ENCODE measurements at places on chromosomes 12 and 14. TPM values are rescaled to one million over a fixed set of nuclear protein-coding genes. Genes with fewer than 3 reads are reported as not detected.

DNA sequence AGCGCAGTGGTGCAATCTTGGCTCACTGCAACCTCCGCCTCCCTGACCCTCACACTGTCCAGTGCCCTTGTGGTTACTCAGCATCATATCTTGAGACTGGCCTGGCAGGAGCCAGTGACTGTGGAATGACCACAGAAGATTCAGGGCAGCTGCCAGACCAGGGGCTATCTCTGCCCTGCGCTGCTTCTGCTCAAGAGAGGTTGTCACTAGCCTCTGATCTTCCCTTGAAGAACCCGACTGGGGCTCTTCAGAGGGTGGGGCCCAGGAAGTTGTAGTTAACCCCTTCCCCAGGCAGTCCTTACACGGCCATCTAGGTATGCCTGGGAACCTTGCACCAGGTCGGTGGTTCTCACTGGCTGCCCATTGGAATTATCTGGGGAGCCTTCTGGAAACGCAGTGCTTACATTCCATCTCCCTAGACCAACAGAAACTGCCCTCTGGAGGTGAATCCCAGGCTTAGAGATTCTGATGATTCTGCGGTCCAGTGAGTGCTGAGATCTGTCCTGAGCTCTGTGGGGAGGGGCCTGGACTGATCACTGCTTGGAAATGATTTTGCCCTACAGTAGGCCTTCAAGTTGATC lies 41.4 kb downstream of the PLEKHG3 start:
- H3K36me3 ChIP-seq: no peaks in the 10 kb centered on the region
- H3K4me1 ChIP-seq: no peaks in the 10 kb centered on the region
- H3K27me3 ChIP-seq: no peaks in the 10 kb centered on the region
- H3K27ac ChIP-seq: no peak overlapping the region

DNA sequence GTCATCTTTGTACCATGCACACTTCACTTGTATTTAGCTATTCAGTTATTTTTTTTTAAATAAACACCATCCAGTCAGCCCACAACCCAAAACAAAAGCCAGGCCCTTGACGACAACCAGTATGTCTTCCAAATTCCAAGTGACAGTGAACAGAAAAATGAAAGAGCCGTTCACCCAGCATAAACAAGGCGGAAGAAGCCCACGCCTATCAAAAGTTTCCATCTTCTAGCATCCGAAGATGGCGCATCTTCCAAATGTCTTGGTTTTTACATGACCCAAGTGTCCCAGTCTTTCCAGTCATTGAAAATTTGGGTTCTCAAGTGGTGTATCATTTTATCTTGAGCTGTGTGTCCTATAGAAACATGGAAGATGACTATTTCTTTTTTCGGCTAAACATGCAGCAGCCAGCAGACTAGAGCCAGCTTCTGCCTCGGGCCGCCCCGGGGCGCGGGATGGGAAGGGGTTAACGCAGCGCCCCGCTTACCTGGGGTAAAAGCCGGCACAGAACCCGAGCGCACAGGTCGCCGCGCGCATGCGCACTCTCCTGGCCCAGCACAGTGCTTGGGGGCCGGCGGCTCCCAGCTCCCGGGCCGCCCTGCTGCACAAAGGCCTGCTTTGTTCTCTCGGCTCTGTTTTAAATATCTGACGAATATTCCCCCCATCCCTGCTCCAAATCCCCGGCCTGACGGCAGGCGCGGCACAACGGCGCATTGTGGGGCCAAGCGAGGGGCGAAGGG lies 164.8 kb downstream of the ZFP36L1 start:
- no peaks in the 10 kb centered on the region for H3K36me3 ChIP-seq
- H3K27ac ChIP-seq: no peak overlapping the region
- H3K4me3 ChIP-seq: peak overlapping the region; percentile 31

DNA sequence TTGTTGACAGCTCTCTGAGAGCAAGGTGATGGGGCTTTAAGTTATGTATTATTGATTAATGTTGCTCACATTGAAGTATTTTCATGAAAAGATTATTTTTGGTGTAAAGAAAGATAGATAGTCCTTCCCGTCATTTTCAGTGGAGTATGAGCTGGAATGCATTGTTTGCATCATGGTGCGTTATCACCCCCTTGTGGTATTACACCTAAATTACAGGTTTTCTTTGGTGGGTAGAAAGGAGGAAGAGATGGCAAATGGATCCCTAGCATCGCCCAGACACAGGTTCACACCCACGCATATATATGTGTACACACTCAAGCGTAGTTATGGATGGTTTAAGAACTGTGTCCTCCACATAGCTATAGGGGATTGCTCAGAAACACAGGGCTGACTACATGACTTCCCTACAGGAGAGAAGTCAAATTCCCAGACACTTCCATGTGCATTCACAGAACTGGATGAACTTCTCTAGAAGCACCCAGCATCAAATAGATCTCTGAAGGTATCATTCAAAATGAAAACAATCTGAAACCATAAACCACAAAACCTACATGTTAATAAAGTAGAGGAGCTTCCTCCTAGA lies 14.4 kb upstream of the SERPINA10 start:
- H3K4me3 ChIP-seq: no peak overlapping the region
- DNase-seq: peak; percentile 20
- H3K27me3 ChIP-seq: no peaks in the 10 kb centered on the region
- H3K36me3 ChIP-seq: no peaks in the 10 kb centered on the region
- H3K27ac ChIP-seq: no peak overlapping the region
- H3K4me1 ChIP-seq: peaks cover 3% of the 10 kb centered on the region

DNA sequence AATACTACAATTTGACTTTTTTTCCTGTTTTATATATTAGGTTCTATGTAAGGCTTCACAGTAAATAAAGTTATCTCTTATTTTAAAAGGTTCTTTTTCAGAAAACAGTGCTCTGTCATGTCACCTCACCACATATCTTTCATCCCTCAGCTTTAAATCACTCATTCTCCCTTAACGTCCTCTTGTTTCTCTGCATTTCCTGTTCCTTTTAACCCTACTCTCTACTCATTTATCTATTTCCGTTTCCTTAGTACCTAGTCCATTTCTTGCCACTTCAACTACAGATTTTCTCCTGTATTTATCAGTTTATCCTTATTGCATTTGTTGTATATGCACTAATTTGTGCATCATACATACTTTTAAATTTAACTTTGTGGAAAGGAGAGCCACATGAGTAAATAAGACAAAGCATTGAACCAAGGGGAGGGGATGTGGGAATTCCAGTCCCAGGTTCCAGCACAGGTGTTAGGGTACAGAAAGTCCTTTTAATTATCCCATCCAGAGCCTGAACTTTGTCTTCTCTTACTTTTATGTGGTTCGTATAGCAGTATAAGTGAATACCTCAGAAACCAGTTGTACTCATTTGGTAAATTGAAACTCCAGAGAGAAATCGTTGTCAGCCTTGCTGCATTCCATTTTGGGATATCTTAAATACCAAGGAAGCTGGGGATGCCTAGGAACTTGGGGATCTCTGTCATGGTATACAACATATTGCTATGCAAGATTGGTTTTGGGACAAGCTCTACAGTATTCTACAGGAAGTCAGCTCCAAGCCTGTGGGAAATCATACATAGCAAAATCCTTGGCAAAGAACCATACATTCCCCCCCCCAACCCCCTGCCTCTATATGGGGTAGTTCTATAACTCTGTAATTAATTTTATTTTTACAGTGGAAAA lies 120.5 kb downstream of the DIP2B start:
- no peak overlapping the region for H3K4me3 ChIP-seq
- no peaks in the 10 kb centered on the region for H3K27me3 ChIP-seq
- no peaks in the 10 kb centered on the region for H3K36me3 ChIP-seq
- no peak for DNase-seq
- H3K4me1 ChIP-seq: peaks cover 34% of the 10 kb centered on the region

DNA sequence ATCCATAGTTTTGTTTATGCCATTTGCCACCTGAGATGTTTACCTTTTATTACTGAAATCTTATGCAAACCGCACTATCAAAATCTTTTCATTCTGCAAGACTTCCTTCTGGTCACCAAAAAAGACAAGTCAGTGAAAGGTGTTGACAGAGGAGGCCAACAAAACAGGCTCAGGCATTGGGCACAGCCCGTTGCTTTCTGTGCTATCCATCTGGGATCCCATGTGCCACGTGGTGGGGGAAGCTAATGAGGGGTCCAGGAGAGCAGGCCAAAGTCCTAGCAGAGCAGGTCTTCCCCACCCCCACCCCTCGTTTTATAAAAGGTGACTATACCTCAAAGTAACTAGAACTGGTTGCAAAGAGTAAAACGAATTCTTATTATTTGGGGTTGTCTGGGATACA lies 1.2 kb downstream of the ALDH1L2 start:
- H3K27me3 ChIP-seq: peaks cover 39% of the 10 kb centered on the region
- no peaks in the 10 kb centered on the region for H3K36me3 ChIP-seq
- H3K27ac ChIP-seq: no peak overlapping the region
- no peak for DNase-seq

GRCh38 chr12:6540181-6540877 lies 6.0 kb downstream of the GAPDH start:
- no peak overlapping the region for H3K4me3 ChIP-seq
- DNase-seq: peak; percentile 75
- H3K27ac ChIP-seq: peak overlapping the region; percentile 33
- H3K36me3 ChIP-seq: peaks cover 6% of the 10 kb centered on the region
- H3K4me1 ChIP-seq: peaks cover 11% of the 10 kb centered on the region

Gene NRL
- 0.54 TPM for total RNA-seq

All from neural progenitor cell (in vitro differentiated cells).